ENCODE measurements at places on chromosomes 2 and 18.

DNA sequence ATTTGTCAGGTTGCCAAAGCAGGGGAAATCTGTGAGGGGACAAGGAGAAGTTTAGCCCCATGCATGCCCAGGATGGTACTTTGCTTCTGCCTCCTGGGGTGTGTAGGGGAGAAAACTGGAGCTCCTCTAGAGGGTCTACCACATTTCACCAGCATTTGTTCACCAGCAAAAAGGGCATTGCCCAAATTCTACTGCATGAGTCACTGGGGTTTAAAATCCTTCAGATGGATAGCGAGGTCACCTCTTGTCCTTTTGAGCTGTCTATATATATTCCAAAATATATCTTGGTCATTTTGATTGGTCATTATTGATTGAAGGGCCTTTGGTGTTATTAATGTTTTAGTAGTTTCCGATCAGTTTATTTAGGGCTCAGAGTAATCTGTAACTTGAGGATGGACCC is 18.7 kb downstream of the FHOD3 start:
- DNase-seq = no peak

DNA sequence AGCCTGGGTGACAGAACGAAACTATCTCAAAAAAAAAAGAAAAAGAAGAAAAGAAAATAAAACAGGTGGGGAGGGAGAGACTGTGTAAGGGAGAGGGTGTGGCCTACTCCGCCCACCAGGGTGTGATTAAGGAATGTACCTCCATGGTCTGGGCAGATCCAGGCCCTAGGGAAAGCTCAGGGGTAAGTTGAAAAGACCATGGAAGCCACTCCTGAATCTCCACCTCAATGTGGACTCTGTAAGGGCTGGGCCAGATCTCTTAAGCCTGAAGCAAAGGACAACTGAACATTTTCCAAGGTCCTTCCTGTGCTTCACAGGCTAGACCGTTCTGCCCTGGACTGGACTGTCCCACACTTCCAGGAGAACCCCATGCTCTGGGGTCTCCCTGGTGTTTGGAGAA is 9.7 kb upstream of the ATG16L1 start:
- DNase-seq = no peak

DNA sequence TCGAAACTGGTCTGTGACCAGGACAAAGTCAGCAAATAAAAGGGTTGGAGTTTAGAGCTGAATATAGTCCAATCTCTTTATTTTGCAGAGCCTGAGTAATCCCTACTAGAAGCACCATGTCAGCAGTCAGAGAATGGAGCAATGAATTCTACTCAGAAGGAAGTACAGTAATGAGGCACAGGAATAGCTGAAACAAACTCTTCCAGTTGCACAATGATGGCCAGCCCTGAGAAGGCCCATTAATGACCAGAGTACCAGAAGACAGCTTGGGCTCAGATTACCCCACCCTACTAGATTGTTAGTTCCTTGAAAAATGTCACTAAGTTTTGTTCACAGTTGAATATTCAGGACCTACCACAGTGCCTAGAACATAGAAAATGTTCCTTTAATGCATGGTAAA is 40.3 kb upstream of the SCG2 start:
- no peak for DNase-seq

- no peak for DNase-seq
Observed at GRCh38 chr2:60980071-60980815, 37.3 kb upstream of the PEX13 start.

DNA sequence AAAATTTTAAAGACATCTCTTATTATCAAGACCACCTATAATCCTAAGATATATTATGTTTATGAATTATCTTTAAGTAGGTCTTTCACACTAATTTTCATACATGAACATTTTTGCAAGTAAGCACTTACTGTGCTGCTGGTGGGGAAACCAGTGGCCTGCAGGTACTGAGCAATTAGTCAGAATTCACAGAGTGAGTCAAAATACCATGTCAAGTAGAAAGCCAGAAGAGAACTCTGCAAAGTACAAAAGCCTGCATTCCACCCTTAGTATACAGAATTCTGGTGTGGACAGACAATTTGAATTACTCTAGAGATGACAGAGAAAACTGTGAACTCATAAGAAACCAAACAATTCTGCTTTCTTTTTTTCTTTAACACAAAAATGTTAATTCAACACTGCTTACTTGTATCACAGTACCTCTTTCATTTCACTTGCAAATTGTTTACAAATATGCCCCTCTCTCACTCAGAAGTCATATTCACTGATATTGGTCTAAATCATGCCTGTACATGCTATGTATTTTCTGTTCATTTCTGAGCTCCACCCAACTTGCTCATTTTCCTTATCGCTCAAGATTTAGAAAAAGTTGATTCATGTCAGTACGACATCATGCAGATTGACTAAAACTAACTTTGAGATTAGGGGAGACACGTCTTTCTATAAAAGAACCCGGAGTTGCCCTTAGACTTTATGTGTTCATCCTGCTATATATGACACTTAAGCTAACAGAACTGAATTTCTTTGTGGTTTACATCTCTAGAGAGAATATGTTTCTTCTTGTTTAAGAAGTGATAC is 182.9 kb downstream of the IKZF2 start:
- DNase-seq = peak; percentile 25

DNA sequence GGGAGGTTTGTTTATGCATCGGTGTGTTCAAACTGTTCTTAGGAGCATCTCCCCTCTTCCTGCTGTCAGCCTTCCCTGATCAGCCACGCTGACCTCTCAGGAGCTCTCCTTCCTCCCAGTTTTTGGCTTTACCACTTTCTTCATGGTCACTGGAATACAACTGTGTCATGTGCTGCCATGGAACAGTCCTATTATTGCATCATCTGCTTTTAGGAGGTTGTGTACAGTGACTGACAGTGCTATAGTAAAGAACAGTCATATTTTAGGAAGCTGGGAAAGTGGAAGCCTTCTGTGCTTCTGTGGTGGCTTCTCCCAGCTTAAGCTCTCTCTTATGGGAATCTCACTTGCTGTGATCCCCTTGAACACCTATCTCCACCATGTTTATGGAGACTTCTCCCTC is 165.5 kb downstream of the TPGS2 start:
- DNase-seq = no peak

GRCh38 chr2:118084491-118085089 is 3.7 kb upstream of the INSIG2 start:
- DNase-seq = no peak

- DNase-seq = no peak
Observed at GRCh38 chr2:109542384-109542783, 71.4 kb downstream of the SEPTIN10 start.

DNA sequence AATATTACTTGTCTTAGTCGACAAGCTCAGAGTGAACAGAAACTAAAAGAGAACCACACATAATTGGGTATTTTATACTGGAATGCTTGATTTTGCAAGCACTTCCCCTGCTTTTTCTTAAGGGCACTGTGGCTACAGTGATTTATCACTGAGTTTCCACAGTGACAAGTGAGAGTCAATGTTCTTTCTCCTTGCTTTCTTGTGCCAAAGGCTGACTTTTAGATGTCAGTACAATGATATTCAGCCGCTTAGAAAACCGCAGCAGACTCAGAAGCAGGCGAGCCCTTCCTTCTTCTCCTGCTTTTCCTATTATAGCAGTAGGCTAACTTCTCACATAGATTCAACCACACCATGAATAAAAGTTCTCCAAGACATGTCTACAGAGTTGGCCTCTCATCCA is 1603.6 kb upstream of the NXPH2 start:
- peak; percentile 50 for DNase-seq

- peak; percentile 29 for DNase-seq
Observed at GRCh38 chr18:28032177-28032576, 144.8 kb downstream of the CDH2 start.

GRCh38 chr2:38740851-38741731 is 10.1 kb downstream of the SRSF7 start:
- DNase-seq = no peak

- peak; percentile 73 for DNase-seq
Observed at GRCh38 chr2:135839713-135840112, 2.7 kb upstream of the LCT start.

DNA sequence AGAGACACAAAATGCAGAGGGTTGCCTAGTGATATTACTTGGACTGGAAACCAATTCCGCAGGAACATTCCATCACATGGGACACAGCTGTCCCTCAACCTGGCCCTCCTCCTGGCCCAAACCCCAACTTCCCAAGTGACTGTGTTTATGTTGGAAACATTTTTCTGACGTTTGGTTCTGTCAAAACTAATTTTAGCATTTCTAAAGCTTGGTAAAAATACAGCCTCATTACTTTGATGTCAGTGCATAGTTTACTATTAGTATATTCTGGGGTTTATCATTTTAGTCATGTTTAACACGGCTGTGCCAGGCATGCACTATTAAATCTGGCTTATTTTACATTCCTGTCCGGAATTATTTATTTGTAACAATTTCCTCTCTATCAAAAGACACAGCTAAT is 69.9 kb downstream of the GLI2 start:
- no peak for DNase-seq

DNA sequence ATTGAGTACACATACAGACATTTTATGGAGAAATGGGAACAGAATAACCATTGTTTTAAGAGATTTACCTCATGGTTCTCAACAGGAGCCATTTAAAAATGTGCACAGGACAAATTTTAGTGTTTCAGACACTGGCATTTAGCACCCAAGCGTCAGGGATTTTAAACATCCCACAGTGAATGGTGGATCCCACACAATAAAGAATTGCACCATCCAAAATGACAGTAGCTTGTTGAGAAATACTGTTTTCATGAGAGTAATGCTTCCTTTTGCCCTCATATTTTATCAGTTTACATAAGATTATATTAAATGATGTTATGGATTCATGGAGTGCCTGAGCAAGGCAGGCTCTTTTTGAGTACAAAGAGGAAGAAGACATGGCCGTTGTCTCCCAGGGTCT is 54.0 kb downstream of the MFSD6 start:
- no peak for DNase-seq

- no peak for DNase-seq
Observed at GRCh38 chr2:62291052-62291451, 95.1 kb downstream of the B3GNT2 start.

GRCh38 chr2:159891917-159892730 is 94.1 kb upstream of the CD302 start:
- peak; percentile 82 for DNase-seq

- DNase-seq = no peak
Observed at GRCh38 chr2:118638453-118638852, 209.0 kb downstream of the EN1 start.

GRCh38 chr2:43075811-43076585 is 150.4 kb downstream of the ZFP36L2 start:
- DNase-seq = peak; percentile 90

DNA sequence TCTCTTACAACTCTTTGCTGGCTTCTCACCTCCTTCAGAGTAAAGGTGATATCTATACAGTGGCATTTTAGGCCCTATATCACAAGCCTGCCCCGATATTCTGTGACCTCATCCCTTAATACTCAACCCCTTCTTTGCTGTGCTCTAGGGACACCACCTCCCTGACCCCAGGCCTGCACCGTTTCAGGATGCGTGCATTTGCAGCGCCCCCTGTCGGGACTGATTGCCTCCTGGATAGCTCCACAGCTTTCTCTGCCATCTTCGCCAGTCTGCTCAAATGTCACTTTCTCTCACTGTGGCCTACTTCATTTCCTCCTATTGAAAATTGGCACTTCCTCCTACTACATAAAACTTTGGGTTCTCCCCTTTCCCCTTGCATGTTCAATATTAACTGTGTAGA is 289.6 kb downstream of the SOCS6 start:
- no peak for DNase-seq

DNA sequence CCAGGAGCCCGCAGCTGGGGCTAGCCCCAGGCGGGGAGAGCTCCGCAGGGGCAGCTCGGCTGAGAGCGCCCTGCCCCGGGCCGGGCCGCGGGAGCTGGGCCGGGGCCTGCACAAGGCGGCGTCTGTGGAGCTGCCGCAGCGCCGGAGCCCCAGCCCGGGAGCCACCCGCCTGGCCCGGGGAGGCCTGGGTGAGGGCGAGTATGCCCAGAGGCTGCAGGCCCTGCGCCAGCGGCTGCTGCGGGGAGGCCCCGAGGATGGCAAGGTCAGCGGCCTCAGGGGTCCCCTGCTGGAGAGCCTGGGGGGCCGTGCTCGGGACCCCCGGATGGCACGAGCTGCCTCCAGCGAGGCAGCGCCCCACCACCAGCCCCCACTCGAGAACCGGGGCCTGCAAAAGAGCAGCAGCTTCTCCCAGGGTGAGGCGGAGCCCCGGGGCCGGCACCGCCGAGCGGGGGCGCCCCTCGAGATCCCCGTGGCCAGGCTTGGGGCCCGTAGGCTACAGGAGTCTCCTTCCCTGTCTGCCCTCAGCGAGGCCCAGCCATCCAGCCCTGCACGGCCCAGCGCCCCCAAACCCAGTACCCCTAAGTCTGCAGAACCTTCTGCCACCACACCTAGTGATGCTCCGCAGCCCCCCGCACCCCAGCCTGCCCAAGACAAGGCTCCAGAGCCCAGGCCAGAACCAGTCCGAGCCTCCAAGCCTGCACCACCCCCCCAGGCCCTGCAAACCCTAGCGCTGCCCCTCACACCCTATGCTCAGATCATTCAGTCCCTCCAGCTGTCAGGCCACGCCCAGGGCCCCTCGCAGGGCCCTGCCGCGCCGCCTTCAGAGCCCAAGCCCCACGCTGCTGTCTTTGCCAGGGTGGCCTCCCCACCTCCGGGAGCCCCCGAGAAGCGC is 15.0 kb upstream of the GMPPA start:
- no peak for DNase-seq

DNA sequence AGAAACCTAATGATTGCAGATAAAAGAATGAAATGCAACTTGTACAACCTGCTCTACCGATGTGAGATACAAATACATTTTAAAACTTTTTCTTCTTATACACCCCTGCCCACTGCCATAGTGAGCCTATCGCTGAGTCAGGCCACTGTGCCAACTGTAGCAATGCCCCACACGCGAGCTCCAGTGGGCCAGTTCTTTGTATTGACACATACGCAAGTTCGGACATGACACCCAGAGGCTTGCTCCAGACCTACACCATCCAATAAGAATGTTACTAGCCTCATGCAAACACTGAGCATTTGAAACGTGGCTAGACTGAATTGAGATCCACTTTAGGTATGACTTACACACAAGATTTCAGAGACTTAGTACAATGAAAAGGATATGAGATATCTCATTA is 340.1 kb downstream of the ARHGAP15 start:
- DNase-seq = no peak

- DNase-seq = no peak
Observed at GRCh38 chr2:9761577-9761976, 81.7 kb upstream of the TAF1B start.

DNA sequence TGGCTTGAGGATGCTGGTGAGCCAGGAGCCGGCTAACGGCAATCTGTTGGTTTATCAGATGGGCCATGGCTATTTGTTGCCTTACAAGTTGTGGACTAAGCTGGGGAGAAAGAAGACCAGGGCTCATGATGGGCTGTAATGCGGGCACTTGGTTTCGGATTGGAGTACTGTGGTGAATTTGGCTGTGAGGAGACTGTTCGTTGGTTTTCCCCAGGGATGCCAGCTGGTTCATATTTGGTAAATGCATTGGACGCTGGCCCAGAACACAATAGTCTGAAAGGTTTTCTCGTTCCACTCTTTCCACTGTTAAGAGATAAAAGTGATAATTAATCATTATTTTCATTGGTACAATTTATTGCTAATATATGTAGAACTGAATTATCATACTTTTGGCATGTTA is 108.9 kb downstream of the SATB2 start:
- DNase-seq = no peak
